ENCODE measurements at places on chromosomes 13 and 19.

- no peak for DNase-seq
These were observed 147.3 kb downstream of the LHFPL6 start for GRCh38 chr13:39455521-39456175.

DNA sequence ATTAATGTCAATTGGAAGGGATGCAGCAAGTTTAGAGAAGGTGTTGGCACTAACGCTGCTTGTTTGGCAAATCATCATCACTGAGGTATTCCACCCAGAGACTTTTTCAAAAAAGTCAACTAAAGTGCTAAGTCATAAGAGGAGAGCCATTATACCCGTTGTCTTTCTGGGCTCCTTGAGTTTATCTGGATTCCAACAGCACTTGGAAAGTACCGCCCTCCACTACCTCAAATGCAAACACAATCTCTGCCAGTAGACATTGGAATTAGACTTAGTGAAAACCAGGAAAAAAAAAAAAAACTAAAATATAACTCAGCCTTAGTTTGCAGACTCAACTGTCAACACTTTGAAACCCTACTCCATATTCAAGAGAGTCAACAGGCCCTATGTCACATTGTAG, 266.0 kb downstream of the ITGBL1 start:
- no peak for DNase-seq

GRCh38 chr19:43474986-43475705, 9.7 kb upstream of the LYPD3 start:
- peak; percentile 87 for DNase-seq

DNA sequence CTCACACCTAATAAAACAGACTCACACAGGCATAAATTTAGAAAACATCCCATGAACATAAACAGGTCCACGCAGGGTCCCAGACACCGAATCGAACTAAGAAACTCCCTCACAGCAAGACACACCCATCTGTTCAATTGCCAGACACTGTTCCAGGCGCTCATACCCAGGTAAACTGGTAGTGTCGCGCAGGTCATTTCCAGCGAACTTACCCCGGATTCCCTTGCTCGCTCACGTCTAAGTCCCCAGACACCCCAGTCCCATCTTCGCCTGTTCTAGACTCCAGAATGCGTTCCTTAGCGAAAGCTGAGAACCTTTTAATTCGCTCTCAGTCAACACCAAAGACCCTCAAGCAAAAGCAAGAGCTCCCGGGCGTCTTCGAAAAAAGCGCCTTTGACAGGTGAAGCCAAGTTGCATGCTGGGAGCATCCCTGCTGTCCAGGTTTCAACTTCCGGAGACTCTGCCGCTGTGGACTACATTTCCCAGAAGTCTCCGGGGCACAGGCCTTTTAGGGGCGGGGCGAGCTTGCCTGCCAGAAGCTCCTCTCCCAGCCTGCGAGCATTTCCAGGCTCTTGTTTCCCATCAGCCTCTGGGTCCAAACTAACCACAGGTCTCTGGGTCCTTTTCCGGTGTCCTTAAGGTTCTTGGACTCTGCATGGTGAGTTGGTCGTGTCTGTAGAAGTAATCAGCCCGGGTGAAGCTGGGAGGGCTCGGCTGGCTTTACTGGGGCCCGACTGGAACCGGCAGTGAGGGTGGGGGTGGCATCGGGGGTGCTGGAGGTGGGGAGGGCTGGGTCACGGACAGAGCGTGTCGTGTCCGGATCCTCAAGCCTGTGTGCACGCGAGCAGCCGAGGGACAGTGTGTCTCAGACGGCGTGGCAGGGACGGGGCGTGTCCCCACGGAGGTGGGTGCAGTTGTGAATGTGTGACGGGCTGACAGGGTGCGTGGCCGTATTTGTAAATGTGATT, at the start of gene ZNF283:
Gene ZNF283 (plus strand): TSS at position 535 of the 968 bp plus-strand sequence. CDS start 6,184 bp downstream, outside the sequence.
- peak; percentile 71 for DNase-seq

- DNase-seq = no peak
These were observed 166.6 kb downstream of the KLF12 start for GRCh38 chr13:73967397-73968165.

DNA sequence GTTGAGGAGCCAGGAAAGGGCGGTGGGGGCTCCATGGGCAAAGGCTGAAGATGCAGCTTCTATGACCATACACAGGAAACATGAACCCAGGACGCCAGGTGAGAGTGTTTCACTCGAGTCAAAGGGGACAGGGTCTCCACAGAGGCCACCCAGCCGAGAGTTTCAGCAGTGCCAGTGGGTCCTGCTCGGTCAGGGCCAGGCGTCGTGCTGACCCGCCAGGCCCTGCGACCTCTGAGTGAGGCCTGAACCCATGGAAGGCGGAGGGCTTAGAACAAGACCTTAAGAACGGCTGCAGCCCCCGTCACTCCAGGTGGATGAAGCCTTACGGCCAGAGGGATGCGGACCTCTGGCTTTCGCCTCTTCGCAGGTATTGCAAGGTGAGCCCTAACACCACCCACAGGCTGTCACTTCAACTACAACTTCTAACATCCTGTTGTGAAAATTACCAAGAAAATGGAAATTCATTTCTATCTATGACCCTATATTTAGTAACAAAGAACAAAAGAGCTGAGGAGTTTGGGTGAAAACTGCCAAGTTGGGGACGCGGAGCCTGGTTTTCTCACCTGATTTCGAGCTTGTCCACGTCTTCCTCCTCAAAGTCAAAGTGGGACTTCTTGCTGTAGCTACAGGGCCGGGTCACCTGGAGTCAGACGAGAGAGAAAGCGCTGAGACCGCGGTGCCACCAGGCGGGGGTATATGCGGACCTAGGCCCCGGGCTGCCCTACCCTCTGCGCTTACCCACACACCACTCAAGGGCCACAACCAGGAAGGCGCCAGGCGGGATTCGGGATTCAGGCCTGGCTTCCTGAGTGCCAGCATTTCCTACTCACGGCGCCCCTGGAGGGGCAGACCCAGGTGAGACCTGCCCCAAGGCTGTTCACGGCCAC, 50.1 kb upstream of the C13orf46 start:
- no peak for DNase-seq

- DNase-seq = no peak
These were observed 1.0 kb downstream of the SCN1B start for GRCh38 chr19:35031072-35031881.

- DNase-seq = no peak
These were observed 14.0 kb upstream of the RAB20 start for GRCh38 chr13:110575322-110576069.

GRCh38 chr13:39385621-39386231, 217.3 kb downstream of the LHFPL6 start:
- DNase-seq = no peak

GRCh38 chr13:26707122-26708006, 53.2 kb downstream of the GPR12 start:
- no peak for DNase-seq

DNA sequence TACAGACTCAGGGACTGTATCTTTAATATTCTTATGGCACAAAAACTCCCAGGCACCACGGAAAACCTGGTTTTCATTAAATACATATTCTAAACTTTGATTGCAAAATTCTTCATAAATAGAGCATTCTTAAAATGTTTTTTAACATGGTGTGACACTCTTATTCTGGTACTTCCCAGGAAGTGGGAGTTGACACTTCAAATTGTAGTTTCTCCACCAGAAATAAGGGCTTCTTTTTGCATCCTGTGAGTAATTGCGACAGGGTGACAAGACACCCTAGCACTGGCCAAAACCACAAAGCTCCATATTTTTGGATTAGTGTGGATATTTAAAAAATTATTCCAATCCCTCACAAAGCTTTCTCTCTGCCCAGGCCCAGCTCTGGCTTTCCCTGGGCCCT, 43.6 kb upstream of the MTIF3 start:
- no peak for DNase-seq

GRCh38 chr19:17778251-17778967, 16.5 kb upstream of the B3GNT3 start:
- DNase-seq = no peak

DNA sequence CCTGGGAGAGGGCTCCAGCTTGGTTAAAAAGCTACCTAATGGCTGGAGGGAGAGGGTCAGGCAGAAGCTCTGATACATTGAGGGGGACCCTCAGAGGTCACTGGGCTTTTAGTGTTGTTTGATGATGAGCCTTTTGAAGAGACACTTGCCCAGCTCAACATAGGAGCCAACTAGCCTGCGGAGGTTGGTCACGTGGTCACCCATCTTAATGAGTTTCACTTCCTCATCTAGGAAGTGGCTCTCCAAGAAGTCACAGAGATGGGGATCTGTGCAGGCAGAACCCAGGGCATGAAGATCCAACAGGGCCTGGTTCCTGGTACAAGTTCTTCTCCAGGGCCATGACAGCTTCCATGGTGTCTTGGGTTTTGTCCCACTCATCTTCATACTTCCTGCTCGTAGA, 33.4 kb downstream of the IPO5 start:
- DNase-seq = no peak

- DNase-seq = no peak
These were observed 160.7 kb downstream of the LMO7 start for GRCh38 chr13:75796825-75797224.

DNA sequence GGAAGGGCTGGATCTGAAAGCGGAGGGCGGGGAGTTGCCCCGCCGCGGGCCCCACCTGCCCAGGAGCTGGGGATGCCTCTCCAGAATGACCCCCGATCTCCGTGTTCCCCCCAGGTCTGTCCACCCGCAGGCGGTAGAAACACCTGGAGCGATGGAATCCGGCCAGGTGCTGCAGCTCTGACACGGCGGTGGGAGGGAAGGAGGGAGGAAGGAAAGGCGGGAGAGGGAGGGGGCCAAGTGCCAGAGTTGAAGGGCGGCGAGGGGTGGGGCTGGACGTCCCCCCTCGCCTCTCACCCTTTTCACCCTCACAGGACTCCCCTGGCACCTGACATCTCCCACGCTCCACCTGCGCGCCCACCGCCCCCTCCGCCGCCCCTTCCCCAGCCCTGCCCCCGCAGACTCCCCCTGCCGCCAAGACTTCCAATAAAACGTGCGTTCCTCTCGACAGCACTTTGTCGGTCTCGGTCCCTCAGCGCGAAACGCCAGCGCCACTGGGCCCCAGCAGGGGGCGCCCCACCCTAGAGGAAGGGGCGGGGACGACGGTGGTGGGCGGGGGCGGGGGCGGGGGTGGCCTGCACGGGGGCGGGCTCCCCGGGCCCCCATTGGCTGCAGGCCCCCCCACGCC, 337 bp upstream of the FXYD7 start:
- peak; percentile 62 for DNase-seq

DNA sequence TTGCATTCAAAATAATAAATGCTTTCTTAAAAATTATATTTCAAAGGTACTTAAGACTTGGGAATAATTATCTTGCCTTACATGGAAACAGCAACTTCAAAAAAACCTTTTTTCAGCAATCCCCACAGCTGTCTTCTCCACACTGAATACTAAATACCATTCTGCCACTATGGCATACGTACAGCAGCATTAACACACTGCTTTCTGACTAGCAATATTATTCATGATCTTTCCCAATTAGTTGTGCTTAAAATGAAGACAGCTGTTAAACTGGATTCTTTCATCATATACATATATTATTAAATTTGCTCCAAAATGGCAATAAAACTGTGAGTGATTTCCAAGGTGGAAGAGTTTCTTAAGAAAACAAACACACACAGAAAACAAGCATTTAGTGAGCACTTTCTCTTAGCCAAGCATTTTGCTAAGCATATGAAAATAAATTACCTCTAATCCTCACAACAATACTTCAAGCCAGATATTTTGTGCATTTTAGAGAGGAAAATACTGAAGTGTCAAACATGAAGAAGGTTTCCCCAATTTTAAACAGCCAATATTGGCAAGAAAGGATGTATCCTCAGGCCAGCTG, 609.5 kb downstream of the SLITRK1 start:
- no peak for DNase-seq

DNA sequence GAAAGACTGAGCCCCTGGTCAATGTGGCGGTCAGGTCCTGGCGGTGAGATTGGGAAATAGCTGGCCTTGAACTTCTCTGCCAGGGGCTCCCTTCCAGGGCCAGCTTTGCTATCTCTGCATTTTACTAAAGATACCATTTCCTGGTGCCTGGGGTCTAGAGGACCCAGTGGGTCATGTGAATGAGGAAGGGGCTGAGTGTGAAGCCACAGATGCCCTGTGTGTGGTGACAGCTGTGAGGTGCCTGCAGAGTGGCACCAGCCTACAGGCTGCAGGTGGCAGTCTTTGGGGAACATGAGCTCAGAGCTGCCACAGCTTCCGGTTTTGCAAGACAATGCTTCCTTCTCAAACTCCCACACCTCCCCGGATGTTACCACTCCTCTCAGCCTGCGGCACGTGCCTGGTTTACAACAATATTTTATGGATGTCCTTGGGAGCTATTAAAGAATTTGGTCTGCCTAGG, 5.2 kb upstream of the MLNR start:
- no peak for DNase-seq

DNA sequence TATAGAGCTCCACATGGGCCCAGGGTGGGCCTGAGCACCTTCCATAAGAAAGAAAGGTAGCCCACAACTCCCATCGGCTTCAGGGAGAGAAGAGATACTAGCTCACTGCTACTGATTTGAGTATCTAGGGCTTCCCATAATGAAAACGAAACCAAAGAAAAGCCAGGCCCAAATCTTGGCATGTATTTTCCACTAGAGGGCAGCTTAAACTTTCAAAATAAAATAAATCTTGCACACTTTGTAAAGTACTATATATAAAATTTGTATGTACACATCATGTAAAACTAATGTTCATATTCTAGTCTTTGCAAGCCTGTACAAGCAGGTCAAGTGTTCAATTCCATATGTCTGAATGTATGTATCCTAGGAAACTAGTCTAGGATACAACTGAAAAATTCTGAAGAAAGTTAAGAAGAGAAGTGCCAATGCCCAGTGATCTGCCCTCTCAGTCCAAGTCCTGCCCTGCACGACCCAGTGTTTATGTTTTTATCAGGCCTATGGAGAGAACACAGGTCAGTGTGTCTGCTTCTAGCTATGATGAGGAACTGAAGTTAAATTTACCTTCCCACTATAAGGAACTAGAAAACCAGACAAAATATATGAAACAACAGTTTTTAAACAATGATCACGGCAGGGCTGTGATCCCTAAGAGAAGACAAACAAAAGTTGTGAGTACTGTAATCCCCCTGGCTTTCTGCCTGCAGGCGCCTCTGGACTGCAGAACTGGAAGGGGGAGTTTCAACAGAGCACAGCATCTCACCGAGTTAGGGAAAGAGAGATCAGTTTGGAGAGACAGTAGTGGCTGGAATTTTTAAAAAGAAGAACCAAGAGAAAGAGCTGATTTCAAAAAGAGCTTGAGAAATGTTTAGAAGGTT, 475.7 kb downstream of the UQCRFS1 start:
- DNase-seq = no peak

GRCh38 chr13:71359641-71360040, 507.4 kb downstream of the DACH1 start:
- DNase-seq = no peak

GRCh38 chr13:76020421-76020955, 384.4 kb downstream of the LMO7 start:
- no peak for DNase-seq

All from stimulated activated CD4-positive, alpha-beta T cell treated with anti-CD3 and anti-CD28 coated beads, TNF-alpha, amount 100 ng/mL, for 1 hour (primary cell).